ENCODE measurements at places on chromosomes 2 and 18. TPM values are rescaled to one million over a fixed set of nuclear protein-coding genes. Genes with fewer than 3 reads are reported as not detected.

The SERPINB12 gene
- polyA plus RNA-seq: not detected

The GKN1 gene
- not detected for polyA plus RNA-seq

The VAMP5 gene
- 29.5 TPM for polyA plus RNA-seq

The MTHFD2 gene
- polyA plus RNA-seq: 14.3 TPM

The ARHGAP25 gene
- polyA plus RNA-seq: 3.6 TPM
